Activated T-cell treated with anti-CD3 and anti-CD28 coated beads for 4 hours (primary cell): ENCODE measurements at places on chromosomes 16 and 17.

DNA sequence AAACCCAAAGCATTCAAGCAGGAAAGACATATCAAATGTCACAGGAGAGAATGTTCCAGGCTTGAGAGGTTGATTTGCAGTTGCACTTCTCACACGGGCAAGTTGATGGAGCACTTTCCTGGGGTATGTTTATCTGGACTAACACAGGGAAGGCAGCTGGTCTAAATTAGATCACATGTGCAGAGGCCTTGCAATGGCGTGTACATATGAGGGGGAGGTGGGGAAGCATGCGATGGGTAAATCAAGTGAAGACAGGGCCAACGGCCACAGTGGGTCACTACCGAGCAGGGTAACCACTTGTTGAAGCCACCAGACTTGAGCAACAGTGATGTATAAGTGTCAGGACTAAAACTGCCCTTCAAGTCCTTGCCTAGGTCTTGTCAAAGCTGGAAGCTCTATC is 156.6 kb upstream of the MAF start:
- no peak for DNase-seq

DNA sequence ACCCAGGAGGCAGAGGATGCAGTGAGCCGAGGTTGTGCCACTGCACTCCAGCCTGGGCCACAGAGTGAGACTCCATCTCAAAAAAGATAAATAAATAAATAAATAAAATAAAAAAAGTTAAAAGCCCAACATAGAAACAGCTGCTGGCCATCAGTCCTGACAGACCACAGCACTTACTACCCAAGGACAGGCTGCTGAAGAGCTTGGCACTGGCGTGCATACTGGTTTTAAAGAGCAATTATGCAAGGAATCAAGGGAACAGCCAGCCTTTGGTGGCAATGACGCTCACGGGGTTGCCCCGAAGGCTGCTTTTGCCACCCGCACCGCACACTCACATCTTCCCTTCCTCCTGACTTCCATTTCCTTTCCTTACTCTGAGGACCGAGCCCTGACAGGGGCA is 4.2 kb downstream of the PLD6 start:
- DNase-seq = no peak

DNA sequence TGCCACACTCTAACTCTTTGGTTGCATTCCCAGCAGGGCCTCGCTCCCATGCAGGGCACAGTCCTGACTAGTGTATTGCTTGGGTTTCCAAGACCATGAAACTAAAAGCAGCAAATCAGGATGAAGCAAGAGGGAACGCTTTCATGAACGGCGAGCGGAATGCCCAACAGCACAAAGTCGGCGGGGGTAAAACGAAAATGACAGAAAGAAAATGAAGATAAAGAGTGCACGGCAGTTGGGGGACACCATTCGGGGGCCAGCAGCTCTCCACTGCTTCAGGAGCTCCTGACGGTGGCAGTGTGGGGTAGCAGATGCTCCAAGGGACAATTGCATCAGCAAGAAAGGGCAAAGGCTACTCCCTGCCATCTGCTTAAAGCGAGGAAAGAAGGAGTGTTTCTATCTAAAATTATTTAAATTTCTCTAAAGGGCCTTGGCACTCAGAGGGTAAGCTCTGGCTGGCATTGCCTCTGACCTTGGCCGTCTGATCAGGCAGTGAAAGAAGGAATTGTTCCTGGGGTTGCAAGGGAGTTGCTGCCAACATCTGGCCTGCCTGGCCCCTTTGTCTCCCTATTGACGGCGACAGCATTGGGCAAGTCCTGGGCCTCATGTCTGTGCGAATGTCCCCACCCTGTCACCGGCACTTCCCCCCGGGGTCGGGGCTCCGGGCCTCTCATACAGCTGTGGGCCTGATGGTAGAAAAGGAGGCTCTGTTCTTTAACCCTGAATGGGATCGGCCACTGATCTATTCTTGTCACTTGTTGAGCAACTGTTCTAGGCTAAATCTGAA is 138.2 kb downstream of the CMIP start:
- DNase-seq = no peak

DNA sequence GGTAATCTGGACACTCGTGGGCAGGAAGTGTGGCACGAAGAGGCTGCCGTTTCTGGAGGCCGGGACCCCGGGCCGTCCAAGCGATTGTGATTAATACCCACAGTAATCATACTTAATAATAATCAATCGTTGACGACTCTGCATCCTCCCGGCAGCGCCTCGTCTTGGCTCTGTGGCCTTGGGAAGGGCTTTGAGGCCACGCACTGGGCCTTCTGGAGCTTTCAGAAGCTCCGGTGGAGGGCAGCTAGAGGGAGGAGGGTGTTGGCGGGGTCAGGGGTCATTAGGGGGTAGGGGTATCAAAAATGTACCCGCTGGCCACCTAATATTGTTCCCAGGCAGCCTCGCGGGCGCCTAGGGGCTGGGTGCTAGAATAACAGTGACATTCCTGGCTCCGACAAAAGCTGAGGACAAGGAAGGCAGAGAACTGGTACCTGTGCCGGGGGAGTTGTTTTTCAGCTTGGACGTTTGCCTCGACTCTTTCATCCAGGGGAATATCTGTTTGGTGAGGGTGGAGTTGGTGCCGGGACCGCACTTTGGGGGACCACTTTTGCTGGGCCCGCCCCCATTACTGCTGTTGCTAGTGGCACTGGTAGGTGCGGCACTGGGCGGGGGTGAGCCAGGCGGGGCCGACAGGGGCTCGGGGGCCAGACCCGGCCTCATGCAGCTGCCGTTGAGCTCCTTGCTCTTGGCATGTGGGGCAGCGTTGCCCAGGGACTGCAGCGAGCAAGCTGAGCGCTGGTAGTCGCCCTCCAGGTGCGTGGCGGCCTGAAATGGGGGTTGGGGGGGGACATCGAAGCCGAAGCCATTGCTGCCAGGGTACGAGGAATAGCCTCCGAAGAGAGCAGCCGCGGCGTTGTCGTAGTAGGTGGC is 6.9 kb upstream of the HOXB2 start:
- no peak for DNase-seq

DNA sequence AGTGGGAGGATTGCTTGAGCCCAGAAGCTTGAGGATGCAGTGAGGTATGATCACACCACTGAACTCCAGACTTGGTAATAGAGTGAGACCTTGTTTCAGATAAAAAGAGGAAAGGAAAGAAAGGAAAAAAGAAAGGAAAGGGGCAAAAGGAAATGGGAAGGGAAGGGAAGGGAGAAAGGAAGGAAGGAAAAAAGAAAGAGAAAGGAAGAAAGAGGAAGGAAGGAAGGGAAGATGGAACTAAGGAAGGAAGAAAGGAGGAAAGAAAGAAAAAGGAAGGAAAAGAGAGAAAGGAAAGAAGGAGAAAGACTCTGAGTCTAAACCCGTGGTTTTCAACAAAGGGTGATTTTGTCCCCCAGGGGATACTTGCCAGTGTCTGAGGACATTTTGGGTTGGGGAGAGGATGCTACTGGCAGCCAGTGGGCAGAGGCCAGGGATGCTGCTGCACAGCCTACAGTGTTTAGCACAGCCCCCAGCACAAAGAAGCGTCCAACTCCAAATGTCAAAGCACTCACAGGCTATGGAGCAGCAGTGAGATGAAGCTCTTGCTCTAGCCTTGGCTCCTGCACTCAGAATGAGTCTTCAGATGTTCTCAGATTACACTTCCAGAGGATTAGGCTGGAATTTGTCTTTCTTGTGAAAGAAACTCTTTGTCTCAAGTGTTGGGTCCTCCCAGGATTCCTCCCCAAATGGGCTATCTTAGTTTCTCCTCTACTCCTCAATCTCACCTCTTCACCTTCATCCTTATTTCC is 64.2 kb downstream of the BMERB1 start:
- no peak for DNase-seq

GRCh38 chr16:88803264-88803987 is at the start of gene CDT1:
CDT1 (plus strand) TSS chr16:88803789; CDS start chr16:88803832, 43 bp downstream.
- peak; percentile 79 for DNase-seq

DNA sequence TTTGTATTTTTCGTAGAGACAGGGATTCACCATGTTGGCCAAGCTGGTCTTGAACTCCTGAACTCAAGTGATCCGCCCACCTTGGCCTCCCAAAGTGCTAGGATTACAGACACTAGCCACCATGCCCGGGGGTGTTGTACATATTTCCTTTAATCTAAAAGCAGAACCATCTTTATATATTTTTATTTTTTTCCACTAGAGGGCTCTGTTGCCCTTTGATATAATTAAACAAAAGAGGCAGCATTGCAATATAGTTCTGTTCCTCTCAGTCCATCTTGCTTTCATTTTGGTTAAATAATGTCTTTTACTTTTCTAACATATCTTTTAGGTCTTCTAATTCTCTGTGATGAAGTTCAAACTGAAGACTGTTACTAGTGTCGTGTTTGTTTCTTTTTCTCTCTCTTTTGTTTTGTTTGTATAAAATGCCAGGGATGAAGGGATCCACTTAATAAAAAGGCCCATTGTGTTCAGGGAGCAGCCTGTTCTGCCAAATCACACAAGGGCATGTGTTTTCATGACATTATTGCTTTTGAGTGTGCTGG is 23.4 kb downstream of the WWOX start:
- DNase-seq = no peak

DNA sequence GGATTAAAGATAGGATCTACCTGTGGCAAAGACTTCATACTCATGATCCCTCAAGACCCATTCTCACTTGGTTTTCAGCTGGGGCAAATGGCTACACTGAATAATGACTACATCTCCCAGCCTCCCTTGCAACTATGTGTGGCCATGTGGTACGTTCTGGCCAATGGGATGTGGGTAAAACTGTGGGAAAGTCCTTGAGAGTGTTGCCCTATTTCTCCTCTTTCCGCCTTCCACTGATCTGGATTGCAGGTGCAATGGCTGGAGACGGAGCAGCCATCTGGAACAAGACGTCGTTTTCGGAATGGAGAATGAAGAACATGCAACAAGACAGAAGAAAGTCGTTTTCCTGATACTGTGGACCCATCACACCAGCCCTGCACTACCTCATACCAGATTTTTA is 48.5 kb downstream of the HAPSTR1 start:
- DNase-seq = no peak

GRCh38 chr17:43125967-43126910 is 1.1 kb upstream of the BRCA1 start:
- DNase-seq = no peak

- DNase-seq = no peak
These were observed 14.5 kb upstream of the RANGRF start for GRCh38 chr17:8273884-8274444.

GRCh38 chr16:31348579-31348978 is 6.4 kb upstream of the ITGAX start:
- DNase-seq = no peak

DNA sequence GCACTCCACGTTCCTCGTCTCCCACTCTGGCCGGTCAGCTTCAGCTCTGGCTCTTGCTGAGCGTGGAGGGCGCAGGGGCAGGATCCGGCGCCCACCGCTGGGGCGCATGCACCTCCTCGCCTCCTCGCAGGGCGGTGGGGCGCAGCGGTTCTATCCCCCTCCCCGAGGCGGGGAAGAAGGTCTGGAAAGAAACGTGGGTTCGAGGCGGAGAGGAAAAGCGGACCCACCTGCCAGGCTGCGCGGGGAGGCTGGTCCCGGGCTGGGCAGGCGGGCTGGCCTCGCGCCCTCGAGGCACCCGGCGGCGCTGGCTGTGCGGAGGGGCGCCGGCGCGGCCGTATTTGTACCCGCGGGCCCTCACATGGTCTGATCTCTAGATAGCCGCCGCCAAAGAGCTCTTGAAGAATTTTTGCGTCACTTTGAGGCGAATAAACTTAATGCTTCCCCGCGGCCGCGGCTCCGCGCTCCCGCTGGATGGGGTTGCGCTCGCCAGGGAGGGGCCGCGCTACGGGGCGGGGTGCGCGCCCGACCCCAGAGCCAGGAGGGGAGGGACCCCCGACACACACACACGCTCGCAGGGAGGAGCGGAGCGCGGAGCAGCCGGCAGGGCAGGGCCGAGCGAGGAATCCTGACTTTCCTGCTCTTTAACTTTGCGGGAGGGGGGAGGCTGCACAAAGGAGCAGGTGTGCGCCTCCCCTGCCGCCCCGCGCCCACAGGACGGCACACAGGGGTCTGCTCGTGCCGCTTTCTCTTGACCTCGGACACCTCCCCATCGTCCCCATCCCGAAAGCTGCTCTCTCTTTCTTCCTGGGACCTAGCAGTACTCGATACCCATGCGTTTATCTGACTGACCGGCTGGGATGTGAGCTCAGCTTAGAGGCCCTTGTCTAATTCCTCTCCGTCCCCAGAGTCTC is at the start of gene SLC6A4:
TSS of gene SLC6A4 (minus strand) at position 312 of the 911 bp plus-strand sequence. CDS start 13,739 bp downstream, outside the sequence.
- no peak for DNase-seq

DNA sequence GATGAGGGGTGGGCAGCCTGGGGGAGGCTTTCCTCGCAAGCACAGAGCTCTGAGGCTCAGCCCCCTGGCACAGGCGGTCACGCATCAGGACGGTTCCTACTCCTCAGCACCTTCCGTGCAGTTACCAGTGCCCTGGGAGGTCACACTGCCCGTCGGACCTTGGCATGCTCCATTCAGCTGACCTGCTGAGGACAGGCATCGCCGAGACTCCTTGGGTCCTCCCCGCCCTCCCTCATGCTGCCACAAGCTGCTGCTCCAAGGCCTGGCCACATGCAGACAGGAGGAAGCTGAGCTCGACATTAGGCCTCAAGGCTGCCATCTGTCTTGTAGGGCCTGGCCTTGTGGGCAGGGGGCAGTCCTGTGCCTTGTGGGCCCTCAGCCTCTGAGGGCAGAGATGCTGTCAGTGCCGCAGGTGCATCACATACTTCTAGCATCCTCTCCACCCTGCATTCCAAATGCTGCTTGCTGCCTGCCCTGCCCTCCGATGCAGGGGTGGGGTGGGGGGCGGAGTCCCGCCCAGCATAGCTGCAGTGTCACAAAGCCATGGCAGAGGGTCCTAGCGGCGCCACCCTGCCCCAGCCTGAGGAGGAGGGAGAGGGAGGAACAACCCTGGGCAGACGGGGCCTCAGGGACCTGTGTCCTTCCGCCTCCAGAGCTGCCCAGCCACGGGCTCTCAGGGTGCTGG is 9.3 kb downstream of the C16orf90 start:
- no peak for DNase-seq

DNA sequence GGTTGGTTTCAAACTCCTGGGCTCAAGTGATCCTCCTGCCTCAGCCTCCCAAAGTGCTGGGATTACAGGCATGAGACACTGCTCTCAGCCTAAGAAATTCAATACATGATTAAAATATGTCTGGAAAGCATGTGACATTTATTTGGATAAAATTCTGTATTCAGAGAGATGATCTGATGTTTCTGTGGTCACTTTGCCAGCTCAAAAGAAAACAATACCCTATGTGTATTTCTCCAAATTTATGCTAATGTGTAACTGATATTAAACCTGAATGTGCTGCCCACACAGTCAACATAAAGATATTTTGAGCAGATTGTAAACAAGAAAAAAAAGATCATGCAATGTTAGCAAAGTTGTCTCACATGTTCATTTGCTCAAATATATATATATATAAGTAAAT is 16.7 kb downstream of the C17orf67 start:
- no peak for DNase-seq

GRCh38 chr16:81700071-81700779 is 78.9 kb upstream of the PLCG2 start:
- DNase-seq = no peak

DNA sequence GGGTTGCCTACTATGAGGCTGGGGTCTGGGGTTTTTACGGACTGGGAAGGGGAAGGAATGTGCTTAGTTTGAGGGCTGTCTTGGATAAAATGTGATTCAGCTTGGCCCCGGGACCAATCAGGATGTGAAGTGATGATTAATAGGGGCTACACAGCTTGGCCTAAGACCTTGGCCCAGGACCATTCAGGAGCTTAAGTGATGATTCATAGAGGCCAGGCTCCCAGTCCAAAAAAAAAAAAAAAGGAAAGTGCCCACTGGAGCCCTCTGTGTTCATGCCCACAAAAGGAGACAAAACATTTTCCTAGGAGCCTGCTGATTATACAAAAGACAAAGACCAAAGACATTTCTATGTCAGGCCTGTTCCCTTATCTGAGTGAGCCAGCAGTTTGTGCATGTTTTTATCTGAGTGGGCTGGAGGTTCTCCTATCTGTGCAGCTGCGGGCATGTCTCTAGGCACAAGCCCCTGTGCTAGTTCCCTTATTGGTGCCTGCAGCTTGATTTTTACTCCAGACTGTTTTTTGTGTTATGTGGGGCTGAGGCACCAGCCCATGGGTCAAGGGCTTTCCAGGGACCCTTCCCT is 898.2 kb upstream of the GOT2 start:
- no peak for DNase-seq
